ENCODE measurements at places on chromosomes 1 and 21. TPM values are rescaled to one million over a fixed set of nuclear protein-coding genes. Genes with fewer than 3 reads are reported as not detected.

OR10Z1 gene
- not detected for total RNA-seq

CYB5RL gene
- total RNA-seq = 3.9 TPM

LEPR gene
- 10.0 TPM for total RNA-seq

KRTAP11-1 gene
- total RNA-seq = not detected

WDR64 gene
- not detected for total RNA-seq

MTR gene
- total RNA-seq = 36.8 TPM

CD34 gene
- 0.56 TPM for total RNA-seq

RGS18 gene
- not detected for total RNA-seq

NUCKS1 gene
- total RNA-seq = 98.9 TPM

NCAM2 gene
- 11.6 TPM for total RNA-seq

CA6 gene
- not detected for total RNA-seq

H6PD gene
- 10.7 TPM for total RNA-seq

ADCY10 gene
- total RNA-seq = 0.19 TPM

TMEM240 gene
- total RNA-seq = 1.5 TPM

TADA1 gene
- 12.5 TPM for total RNA-seq

All from regular cardiac myocyte (primary cell).